ENCODE measurements at places on chromosomes 7 and 10.

DNA sequence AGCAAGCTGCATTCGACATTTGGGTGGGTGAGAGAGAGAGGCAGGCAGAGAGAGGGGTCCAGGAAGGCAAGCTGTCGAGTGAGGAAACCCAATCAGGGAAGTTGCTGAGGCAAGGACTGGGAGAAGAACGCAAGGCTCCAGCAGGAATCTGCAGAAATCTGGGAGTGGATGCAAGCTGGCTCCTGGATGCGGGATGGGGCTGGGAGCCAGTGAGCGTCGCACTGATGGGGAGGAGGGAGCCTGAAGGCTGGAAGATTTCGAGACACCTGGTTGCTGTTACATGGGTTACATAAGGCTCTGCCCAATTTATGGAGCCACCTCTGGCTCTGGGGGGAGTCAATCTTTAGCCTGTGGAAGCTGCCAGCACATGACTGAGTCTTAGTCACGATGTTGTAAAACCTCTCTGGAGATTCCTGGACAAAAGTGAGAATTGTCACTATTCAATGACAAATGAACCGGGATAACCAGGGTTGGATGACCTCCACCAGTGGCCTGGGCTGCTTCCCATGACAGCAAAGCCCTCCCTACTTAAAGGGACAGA is 51.1 kb upstream of the ADRB1 start:
- no peak for DNase-seq

DNA sequence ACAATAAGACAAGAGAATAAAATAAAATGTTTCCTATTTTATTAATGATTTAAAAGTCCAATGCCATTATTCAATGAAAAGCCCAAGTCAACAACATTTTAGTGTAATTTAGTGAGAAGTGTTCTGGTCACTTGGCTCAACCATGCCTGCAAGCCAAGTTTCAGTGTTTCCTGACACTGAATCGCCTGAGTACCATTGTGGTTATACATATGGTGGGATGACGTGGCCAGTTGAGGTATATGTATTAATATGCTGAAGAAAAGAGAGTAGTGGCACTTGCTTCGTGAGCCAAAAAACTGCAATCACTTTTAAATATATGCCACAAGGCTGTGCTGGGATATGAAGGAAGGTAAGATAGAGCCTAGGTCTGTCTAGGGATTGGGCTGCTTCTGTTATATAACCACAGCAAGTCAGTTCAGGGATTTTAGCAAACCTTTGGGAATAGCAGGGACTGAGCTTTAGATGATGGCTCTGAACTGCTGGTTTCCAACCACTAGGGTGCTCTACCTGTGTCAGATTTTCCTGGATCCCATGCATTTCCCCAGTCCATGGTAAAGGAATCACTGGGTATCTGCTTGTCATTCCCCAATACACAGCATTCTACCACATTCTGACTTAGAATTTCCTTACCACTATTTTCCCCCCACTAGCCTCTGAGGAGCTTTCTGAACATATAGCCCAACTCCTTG is 214.0 kb upstream of the PRPS1L1 start:
- no peak for DNase-seq

DNA sequence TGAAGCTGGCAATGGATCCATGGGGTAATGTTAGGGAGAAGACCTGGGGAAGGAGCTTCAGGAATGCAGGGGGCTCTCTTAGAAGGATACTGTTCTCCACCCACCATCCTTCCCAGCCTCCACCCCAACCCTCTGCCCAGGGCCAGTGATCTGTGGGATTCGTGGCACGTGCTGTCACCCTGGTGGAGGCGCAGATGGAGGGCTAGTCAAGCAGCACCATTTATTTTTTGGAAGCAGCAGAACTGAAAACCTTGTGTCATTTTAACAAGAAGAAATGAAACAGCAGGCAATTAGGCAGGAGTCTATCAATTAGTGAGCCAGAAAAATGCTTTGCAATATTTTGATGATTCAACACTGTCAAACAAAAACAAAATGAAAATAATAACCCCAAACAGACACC is 155.9 kb downstream of the SH2D4B start:
- DNase-seq = no peak

GRCh38 chr7:101681170-101682007 is 52.3 kb upstream of the MYL10 start:
- DNase-seq = no peak

- DNase-seq = no peak
Observed at GRCh38 chr10:59997827-59998525, 91.6 kb upstream of the CCDC6 start.

DNA sequence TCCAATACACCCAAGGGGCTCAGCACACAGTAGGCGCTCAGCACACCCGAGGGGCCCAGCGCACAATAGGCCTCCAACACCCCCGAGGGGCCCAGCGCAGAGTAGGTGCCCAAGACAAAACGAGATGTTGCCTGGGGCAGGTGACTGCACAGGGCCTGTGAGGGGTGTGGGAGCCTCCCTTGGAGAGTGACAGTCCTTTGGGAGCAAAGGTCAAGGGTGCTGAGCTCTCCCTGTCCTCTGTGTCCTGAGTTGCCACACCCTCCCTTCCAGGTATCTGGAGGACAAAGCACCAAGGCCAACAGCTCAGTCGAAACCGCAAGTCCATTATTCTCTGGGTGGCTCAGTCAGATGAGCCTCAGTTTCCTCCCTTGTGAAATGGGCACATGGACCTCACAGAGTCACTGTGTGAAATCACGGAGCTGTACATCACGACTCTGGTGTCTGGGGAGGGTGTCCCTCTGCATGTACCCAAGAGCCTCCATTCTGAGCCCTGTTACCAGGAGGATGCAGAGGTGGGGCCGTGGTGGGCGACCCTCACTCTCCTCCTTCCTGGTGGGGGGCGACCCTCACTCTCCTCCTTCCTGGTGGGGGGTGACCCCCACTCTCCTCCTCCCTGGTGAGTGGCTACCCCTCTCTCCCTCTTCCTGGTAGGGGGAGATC is 81.3 kb downstream of the FOXL3 start:
- DNase-seq = no peak

DNA sequence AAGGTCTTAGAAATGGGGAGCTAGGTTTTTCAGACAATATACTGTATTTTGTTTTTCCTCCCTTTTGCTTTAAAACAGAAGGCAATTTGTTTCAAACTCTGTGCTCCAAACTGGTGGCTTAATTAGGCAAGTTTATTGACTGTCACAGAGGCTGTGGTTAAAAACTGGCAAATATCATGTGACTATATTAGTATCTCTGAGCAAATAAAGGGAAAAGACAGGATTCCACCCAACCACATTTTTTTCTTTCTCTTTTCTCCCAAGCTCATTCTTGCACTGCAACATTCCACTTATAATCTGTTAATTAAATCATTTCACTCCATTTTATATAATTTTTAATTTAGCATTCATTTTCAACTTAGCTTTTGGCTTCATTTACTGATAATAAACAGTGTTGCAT is 615.8 kb downstream of the AUTS2 start:
- DNase-seq = no peak

GRCh38 chr7:23235813-23236221 is 10.8 kb upstream of the GPNMB start:
- no peak for DNase-seq

- DNase-seq = no peak
Observed at GRCh38 chr10:11246752-11247467, 229.2 kb downstream of the CELF2 start.

DNA sequence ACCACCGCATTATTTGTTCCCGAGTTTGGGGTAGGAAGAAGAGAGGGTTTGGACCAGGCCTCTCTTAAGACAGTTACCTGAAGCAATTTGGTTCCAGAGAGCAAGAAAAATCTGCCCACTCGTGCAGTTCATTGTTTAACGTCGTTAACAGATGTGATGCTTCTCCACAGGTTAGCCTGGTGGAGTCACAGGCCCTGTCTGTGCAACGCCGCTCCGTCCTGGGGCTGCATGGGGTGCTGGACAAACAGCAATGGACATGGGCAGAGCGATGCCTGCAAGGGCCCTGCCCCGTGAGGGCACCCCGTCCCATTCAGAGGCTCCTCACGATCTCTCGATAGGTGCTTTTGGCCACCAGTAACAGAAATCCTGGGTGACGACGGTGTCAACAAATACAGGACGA is 9.7 kb downstream of the FOXL3 start:
- DNase-seq = no peak

- no peak for DNase-seq
Observed at GRCh38 chr7:43700646-43701499, 28.4 kb downstream of the COA1 start.

DNA sequence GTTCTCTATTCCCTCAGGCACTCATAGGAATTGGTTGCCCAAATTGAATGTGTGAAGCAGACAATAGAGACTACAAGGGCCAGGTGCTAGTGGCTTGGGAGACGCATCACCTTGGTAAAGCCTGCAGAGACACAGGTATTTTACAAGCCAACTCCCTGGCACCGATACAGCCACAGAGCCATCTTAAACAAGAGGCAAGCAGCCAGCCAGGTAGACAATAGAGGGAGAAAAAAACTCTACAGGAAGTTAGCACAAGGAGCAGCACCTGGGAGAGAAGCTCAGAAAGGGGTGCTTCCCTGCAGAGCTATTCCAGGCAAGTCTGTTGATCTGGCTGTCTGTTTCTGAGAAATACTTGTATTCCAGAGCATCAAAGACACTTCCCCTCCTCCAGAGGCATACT is 43.0 kb upstream of the CDK1 start:
- no peak for DNase-seq

- no peak for DNase-seq
Observed at GRCh38 chr10:25696013-25696708, 237.9 kb upstream of the MYO3A start.

- no peak for DNase-seq
Observed at GRCh38 chr10:87842220-87842641, 21.1 kb downstream of the KLLN start.

- DNase-seq = no peak
Observed at GRCh38 chr7:147605323-147605722, 985.2 kb upstream of the C7orf33 start.

GRCh38 chr10:62684911-62685310 is 119.6 kb upstream of the ADO start:
- DNase-seq = no peak

DNA sequence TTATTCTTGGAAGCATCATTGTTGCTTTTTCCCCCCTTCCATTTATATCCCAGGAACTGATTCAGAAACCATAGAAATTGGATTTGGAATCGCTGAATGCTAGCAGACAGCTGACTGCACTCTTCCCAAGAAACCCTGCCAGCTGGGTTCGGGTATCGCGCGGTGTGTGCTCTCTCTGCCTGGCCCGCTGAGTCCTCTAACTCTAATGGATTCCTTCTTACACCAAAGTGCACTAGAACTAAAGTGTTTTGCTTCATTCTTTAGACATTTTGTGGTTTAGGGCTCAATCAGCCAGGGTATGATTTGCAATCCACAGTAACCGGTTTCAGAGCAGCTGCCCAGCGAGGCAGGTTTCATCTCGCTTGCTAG is 92.2 kb downstream of the EGFR start:
- no peak for DNase-seq

- DNase-seq = no peak
Observed at GRCh38 chr7:156496865-156497264, 143.7 kb upstream of the RNF32 start.

GRCh38 chr10:79345241-79346011 is 1.8 kb upstream of the PPIF start:
- DNase-seq = no peak

DNA sequence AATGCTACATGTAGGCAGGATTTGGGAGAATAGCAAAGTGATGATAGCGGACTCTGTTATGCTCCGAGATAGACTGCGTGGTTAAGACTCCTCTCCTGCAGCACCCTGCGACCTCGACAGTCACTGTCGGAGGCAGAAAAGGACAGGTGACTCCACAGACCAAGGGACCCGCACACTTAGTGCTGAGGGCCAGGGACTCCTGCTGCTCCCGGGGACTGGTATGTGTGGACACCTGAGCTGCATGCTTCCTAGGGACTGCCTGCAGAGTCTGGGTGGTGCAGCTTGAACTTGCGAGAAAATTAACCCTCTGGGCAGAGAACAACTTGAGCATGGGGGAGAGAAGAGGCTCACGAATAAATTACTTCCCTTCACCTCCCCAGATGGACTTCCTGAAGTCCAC is 407.1 kb upstream of the PFKP start:
- no peak for DNase-seq

Measured in stimulated activated CD4-positive, alpha-beta T cell treated with anti-CD3 and anti-CD28 coated beads, Interleukin-1b, Interleukin-23, amount 100 ng/mL, for 4 hours (primary cell).